ENCODE measurements at places on chromosomes 13 and 19. TPM values are rescaled to one million over a fixed set of nuclear protein-coding genes. Genes with fewer than 3 reads are reported as not detected.

GRCh38 chr19:57651654-57651996 is 17.1 kb upstream of the ZSCAN4 start:
- no peak for DNase-seq

DNA sequence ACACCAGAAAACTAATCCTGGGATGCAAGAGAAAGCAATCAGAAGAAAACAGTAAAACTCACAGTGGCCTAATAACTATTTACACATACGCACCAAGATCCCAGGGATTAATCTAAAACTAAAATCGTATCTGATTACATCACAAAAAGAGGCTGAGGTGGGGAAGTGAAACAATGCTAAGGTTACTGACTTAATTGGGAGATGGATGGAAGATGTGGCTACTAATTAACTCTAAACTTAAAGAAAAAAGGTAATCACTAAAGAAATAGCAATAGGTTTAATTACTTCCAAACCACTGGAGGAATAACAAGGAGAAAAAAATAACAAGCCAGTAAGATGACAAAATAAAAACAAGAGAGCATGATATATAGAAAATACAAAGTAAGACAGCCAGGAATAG is 50.4 kb downstream of the NUFIP1 start:
- no peak for DNase-seq

Gene EEF2
- total RNA-seq = 1,510 TPM

DNA sequence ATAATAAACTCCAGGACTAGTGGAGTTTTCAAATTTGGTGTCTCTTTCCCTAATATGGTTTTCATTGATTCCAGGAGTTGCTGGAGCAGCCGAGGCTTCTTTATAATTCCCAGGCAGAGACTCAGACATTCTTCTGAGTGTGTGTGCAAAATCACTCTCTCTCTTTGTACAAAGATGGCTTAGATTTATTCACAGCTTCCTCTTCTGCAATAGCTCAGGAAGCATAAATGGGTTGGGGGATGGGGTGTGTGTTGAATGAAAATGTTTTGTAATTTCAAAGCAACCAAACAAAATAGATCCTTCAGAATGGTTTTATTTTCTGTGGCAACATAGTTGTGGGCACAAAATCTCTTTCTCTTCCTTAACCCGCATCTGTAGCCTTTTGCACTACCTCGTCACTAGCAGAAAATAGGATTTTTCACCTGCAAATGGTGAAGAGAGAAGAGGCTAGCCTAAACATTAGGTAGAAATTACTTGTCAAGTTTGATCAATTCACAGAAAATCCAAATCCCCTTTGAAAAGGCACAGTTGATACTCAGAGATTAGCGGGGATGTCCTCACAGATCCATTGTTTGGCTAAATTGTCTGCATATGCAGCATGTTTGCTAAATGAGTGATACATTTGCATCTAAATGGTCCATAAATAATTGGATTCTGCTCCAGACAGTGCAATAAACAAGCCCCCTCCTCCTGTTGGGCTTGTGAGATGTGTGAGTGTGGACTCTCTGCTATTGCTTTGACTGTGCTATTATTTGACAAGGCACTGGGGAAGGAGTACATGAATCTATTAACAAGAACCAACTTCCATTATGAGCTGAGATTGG is 66.7 kb downstream of the CBY2 start:
- DNase-seq = no peak

DNA sequence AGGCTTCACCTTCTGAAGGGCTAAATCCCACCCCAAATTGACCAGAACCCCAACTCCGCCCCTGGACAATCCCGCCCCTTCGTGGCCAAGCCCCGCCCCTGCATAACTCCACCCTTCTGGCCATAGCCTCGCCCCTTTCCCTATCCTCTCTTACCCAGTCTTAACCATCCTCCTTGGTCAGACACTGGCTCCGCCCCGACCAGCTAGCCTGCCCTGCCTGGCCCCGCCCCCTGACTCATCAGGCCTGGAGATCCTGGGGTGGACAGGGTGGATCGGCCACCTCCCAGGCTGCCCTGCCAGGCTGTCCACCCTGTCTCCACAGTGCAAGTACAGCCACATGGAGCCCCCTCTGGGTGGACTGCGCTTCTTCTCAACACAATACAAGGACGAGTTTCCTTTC is 8.0 kb upstream of the ZNF358 start:
- no peak for DNase-seq

DNA sequence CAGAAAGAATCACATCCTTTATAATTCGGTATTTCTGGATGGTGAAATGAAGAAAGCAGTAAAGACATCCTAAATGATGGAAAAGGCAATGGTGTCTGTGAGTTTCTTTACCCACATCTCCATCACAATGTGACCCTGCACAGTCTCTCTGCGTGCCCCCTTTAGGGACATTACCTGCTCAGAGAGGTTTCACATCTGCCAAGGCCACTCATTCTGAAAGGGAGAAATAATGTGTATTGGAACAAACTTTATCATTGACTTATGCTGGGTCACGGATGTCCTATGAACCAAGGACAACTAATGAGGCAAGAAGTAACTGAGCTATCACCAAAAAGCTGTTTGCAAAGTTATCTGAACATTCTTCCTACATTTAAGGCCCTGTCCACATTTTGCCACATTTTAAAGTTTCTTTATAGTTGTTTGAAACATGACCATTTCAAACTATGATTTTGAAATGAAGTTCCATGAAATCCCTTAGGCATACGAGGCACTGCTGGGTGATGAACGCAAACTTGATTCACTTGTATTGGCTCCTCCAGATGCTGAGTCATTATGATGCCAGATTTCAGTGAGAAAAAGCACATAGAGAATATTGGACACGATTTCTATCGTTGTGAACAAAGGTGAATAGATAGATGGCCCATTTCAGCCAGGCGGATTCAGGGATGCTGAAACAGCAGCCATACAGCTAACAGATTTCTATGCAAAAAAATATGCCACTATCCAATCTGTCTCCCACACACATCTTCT is 63.5 kb upstream of the HMGB1 start:
- no peak for DNase-seq

- DNase-seq = no peak
Observed at GRCh38 chr13:88217372-88217771, 546.2 kb downstream of the SLITRK5 start.

- peak; percentile 87 for DNase-seq
Observed at GRCh38 chr13:51453207-51453958, 547 bp upstream of the INTS6 start.

DNA sequence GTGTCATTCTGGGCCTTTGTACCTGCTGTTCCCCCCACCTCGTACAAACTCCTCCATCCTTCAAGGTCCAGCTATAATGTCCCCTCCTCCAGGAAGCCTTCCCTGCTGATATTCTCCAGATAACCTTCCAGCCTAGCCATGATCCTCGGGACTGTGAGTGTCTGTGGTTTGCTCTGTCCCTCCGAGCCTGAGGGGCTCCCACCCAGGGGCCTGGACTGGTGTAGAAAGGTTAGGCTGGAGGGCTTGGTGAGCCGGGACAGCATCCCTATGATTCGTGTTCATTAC is 2.9 kb upstream of the COMP start:
- DNase-seq = no peak

GRCh38 chr13:73466561-73466960 is 407.8 kb downstream of the KLF5 start:
- DNase-seq = no peak

Gene ZNF776
- total RNA-seq = 29.0 TPM

Gene ZNF439
- 16.0 TPM for total RNA-seq

Measured in activated naive CD8-positive, alpha-beta T cell treated with anti-CD3 and anti-CD28 coated beads, Interleukin-2, amount 10 ng/mL, durations not matched to agents 7 days and 5 days (primary cell).